H9 (cell line): ENCODE measurements at places on chromosomes 12 and 14. TPM values are rescaled to one million over a fixed set of nuclear protein-coding genes. Genes with fewer than 3 reads are reported as not detected.

DNA sequence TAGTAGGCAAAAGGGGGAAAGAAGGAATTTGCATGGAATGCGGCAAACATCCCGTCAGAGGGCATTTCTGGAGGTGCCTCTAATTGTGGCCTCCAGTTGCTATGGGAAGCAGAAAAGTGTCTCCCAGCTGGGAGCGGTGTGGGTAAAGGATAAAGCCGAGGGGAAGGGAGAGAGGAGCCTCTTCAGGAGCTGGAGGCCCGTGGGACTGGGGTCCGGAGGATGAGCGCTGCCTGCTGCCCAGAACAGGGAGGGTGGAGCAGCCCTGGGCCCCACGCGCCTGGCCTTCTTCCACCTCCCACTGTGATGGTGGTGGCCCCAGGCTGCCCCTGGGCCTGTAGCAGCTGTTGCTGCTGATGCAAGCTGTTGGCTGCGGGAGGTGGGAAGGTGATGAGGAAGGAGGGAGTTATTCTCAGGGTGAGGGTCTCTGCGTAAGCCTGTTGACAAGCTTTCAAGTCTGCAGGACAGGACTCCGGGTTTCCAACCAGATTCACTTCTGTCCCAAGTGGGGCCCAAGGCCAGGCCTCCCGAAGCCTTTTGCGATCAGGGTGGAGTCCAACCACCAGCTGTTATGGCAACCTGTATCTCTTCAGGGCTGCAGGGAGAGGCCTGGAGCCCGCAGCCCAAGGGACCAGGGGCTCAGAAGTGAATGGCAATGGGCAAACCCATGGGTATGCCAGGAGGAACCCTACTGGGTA lies 19.1 kb upstream of the PGF start:
- peak; percentile 56 for DNase-seq

DNA sequence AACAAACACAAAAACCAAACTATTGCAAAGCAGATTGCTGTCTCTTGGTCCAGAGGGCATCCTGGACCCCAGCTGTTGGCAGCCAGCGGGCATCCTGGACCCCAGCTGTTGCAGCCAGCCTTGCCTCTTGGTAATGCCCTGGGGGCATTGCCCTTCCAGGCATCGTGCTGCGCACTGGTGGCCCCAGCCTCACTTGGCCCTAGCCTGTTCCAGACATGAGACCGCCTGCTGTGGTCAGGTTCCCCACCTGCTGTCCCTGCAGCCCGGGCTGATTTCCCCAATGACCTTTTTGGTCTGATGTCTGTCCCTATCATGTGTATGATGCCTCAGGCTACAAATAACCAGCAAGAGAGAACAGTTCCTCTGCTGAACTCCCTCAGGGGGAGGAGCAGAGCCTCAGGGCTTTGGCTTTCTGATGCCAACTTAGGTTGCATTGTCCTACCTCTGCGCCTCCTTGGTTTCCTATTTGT lies 20.8 kb downstream of the MLXIP start:
- DNase-seq, result no peak

DNA sequence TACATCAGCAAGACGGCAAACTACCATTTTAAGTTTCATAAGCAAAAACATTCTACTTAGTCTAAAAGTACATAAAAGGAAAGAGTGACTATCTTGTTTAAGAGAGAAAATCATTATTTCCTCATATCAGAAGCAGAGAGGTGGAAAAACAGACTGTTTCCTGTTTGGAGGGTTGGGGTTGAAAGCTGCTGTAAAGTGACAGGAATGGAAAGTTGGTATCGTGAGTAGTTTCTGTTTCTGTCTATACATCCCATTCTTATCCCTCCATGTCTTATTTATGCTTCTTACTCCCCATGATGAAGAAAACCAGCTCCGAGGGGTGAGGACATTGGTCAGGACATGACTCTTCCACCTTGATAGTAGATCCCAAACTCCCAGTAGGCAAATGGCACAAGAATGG lies 216.5 kb downstream of the EGLN3 start:
- no peak for DNase-seq

GRCh38 chr12:42238240-42239140 lies at the start of gene YAF2:
Gene YAF2, minus strand, starts transcription at chr12:42238248. Its CDS starts 68 bp downstream, at chr12:42238180.
- peak; percentile 91 for DNase-seq

The ASIC1 gene
- total RNA-seq, result 3.9 and 4.0 TPM in 2 replicates

The OR4K15 gene
- not detected in 2 replicates for total RNA-seq

The CAND1 gene
- 230 and 246 TPM in 2 replicates for total RNA-seq

The AKAP5 gene
- total RNA-seq, result 2.3 and 2.5 TPM in 2 replicates
